ENCODE measurements at places on chromosomes 7 and 10.

- no peak for DNase-seq
Measured at GRCh38 chr7:151776876-151777494, 99.9 kb downstream of the PRKAG2 start.

DNA sequence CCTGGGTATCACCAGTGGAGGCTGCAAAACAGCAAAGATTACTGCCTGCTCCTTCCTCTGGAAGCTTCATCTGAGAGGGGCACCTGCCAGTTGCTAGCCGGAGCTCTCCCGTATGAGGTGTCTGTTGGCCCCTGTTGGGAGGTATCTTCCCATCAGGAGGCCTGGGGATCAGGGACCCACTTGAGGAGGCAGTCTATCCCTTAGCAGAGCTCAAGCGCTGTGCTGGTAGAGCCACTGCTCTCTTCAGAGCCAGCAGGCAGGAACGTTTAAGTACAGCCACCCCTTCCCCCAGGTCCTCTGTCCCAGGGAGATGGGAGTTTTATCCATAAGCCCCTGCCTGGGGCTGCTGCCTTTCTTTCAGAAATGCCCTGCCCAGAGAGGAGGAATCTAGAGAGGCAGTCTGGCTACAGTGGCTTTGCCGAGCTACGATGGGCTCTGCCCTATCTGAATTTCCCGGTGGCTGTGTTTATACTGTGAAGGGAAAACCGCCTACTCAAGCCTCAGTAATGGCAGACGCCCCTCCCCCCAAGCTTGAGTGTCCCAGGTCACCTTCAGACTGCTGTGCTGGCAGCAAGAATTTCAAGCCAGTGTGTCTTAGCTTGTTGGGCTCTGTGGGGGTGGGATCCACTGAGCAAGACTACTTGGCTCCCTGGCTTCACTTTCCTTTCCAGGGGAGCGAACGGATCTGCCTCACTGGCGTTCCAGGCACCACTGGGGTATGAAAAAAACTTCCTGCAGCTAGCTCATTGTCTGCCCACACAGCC, 19.6 kb downstream of the SEMA3E start:
- DNase-seq, result no peak

DNA sequence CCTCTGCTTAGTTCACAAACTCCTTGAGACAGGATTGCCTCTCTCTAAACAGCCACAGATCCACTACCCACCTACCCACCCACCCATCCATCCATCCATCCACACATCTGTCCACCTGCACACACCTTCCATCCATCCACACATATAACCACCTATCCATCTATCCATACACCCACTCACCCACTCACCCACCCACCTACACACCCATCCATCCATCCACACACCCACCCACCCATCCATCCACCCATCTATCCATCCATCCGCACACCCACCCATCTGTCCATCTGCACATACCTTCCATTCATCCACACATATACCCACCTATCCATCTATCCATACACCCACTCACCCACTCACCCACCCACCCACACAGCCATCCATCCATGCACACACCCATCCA, 9.7 kb downstream of the TECPR1 start:
- DNase-seq, result no peak

GRCh38 chr7:22120391-22121053, 174.8 kb upstream of the CDCA7L start:
- DNase-seq, result no peak

DNA sequence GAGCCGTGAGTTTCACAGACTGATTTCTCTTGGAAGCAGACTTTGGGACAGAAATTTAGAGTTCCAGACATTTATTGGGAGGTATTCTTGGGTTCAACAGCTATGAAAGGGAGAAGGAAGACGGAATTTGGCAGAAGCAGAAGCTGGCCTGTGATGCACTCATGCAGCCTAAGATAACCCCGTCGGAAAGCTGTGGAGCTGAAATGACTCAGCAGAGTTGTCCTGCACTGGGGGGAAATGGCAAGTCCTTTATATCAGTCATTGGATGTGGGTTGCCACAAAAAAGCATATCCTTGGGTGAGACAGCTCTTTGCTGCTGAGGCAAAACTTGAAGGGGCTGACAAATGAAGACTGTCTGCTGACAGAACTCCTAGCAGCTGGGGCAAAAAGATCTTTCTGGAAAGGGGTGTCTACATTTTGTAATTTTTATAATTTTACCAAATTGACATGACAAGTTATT, 11.5 kb upstream of the MICU1 start:
- DNase-seq, result no peak

GRCh38 chr10:48508791-48509772, 95.8 kb downstream of the ARHGAP22 start:
- DNase-seq, result no peak

GRCh38 chr7:136845899-136846465, 22.5 kb upstream of the CHRM2 start:
- no peak for DNase-seq

- DNase-seq, result no peak
Measured at GRCh38 chr7:139647085-139647484, 123.6 kb downstream of the CLEC2L start.

GRCh38 chr10:90269699-90270098, 568.3 kb downstream of the KIF20B start:
- no peak for DNase-seq

DNA sequence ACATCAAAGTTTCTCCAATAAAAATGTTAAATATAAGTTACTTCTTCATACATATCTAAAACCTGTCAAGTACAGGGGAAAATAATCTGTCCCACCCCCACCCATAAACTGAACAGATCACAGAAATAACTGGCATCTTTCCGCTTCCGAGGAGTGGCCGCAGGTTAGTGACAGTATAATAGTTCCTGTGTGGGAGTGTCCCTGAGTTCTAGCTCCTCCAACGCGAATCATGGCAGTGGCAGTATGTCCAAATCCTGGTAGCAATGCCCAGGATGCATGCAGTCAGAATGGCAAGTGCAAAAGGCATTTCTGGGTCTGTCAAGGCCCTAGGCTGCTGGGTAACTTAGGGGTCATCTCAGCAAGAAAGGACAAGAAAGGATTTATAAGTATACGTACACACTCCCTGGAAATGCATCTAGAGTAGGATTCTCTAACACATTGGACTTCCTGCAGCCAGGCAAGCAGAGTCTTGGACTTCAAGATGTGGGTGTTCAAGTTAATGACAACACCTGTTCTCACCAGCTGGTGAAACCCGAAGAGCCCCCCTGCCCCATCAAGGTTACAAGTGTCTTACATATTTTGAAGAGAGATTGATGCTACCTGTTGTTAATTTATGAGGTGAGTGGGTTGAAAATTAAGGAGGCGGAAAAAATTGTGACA, 94.4 kb upstream of the COL1A2 start:
- DNase-seq, result no peak

DNA sequence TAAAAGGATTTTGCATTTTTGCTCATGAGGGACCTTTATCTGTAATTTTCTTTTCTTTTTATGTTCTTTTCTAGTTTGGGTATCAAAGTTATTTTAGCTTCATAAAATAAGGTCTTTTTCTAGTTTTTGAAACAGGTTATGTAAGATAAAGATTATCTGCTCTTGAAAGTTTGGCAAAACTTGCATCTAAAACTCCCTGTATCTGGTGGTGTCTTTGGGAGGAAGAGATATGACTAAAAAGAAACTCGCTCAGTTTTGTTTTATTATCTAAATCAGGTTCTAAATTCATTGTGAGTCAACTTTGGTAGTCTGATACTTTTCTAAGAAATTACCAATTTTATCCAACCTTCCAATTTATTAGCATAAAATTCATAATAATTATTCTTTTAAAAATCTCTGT, 55.1 kb downstream of the VCL start:
- DNase-seq, result no peak

DNA sequence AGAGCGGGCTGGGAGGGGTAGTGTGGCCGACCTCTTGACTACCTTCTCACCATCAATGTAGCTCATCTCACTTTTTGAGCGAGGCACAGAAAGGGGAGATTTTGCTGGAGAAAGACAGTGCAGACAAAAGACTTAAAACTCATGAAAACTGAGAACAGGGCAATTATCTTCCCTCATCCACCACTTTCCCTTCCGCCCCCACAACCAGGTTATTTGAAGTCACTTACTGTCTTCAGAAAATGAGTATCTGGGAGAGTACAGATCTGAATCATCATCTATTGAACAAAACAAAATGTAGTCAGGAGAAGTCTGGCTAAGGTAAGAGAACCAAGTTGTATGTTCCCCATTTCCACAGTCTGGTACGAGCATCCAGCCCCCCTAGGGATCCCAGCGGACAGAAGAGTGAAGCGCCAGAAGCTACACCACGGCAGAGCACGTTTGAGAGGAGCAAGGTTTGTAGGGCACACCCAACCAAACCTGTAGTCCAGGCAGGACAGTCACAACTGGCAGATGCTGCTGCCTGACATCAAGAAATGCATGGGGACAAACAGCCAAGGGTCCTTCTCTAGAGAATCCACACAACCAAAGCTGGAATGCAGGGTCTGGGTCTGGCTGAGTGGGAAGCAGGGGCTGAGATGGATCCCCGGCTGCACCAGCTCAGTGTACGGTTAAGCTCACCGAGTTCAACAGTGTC, 93.4 kb upstream of the PDLIM1 start:
- DNase-seq, result no peak

- DNase-seq, result no peak
Measured at GRCh38 chr7:72781631-72782030, 46.4 kb downstream of the TYW1B start.

- DNase-seq, result no peak
Measured at GRCh38 chr7:126656165-126656564, 596.6 kb downstream of the GRM8 start.

GRCh38 chr7:117048114-117048866, 95.0 kb downstream of the ST7 start:
- no peak for DNase-seq

- no peak for DNase-seq
Measured at GRCh38 chr10:29343607-29344038, 54.8 kb downstream of the LYZL1 start.

DNA sequence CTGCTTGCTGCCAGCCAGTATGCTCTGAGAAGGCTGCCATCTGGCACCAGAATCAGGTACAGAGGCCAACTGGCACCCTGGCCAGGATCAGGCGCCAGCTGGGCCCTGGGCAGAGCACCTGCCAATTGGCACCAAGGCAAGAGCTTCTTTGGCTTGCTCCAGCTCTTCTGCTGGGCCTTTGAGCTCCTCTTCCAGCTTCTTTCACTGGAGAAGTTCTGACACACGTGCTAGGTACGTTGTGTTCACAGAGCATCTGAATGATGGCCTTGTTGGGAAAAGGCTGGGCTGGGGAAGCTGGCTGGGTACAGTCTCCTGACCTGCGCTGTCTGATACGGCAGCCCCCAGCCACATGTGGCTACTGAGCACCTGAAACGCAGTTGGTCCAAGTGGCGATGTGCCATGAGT, 31.7 kb upstream of the OPALIN start:
- DNase-seq, result no peak

DNA sequence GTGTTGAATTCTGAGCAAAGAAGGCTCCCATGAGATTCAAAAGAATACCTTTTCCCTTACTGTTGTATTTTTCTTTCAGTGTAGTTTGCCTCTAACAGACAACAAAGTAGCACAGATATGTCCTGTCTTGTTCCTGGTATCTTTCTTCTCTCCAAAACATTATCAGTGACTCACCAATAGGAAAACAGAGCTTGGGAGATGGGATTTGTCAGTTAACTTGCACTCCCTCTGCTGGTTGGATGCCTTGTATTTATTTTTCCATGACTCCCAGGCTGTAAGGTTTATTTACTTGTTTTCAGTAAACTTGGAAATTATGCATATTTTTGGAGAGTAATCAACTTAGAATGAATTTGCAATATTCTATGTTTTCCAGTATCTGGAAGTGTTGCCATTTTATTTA, 129.7 kb downstream of the SAMD9 start:
- no peak for DNase-seq

DNA sequence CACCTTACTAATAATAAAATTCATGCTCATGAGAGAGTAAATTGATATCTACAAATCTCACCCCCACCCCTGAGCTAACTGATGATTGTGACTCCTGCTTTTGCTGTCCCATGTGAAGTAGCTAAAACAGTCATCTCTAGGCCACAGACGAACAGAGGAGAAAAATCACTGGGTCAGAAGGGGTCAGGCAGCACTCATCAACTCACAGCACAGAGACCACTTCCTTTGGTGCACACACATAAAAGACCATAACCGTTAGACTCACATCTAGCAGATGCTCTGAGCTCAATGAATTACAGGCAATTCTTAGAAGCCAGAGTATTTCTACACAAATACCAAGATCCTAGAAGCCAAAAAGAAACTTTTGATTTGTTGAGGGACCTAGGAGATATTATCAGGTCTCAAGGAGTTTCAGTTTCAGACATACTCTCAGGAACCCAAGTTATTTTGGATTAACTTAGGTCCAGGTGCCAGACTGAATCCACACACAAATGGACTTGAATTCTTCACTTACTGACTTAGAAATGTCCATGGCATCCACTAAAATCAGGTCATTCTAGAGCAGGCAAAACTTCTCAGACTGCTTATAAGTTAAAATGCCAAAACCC, 65.0 kb upstream of the TES start:
- DNase-seq, result no peak

- no peak for DNase-seq
Measured at GRCh38 chr7:90455163-90456030, 14.0 kb upstream of the PTTG1IP2 start.

- DNase-seq, result no peak
Measured at GRCh38 chr7:18552316-18552916, 56.9 kb downstream of the HDAC9 start.

DNA sequence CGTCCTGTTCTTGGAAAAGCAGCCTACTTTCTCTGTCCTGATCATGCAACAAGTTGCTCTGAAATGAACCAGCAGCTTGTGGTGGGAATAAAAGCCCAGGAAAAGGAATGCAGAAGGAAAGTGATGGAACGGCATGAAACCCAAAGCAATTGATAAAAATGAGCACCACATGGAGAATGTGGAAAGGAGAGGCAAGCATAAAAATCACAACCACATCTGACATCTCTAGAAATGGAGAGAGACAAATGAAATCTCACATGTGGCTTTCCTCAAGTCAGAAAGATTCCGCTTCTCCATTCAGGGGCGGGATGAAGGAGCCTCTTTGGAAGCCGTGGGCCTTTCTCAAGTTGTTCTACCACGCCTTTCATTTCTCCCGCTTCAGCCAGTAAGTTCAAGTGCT, 631.7 kb upstream of the GALNT17 start:
- DNase-seq, result no peak

DNA sequence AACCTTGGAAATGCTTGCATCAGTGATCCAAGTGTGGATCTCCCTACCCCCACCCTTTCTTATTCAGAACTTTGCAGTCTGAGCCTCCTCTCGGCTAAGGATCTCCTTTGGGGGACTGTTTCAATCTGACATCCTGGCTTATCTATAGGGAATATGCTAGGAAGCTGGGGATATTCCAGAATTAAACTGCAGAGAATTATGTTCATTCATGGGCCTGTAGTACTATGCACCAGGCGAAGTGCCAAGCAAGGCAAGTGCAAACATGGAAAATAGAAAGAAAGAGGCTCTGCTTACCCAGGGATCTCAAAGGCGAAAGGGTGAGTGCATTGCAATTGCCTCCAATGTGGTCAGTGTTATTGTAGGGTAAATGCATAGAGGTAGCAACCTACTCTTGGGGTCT, 96.5 kb downstream of the CACNB2 start:
- no peak for DNase-seq

Measured in retinal pigment epithelial cell (primary cell).